Activated B cell treated with CpG ODN at 0.5 μM for 24 hours (primary cell): ENCODE measurements at places on chromosomes 6 and 20.

- DNase-seq, result no peak
Measured at GRCh38 chr20:4060064-4060795, 44.9 kb upstream of the RNF24 start.

GRCh38 chr20:44941120-44941691 lies 19.0 kb downstream of the TOMM34 start:
- DNase-seq, result no peak

GRCh38 chr6:14500809-14501208 lies 383.2 kb downstream of the CD83 start:
- no peak for DNase-seq

DNA sequence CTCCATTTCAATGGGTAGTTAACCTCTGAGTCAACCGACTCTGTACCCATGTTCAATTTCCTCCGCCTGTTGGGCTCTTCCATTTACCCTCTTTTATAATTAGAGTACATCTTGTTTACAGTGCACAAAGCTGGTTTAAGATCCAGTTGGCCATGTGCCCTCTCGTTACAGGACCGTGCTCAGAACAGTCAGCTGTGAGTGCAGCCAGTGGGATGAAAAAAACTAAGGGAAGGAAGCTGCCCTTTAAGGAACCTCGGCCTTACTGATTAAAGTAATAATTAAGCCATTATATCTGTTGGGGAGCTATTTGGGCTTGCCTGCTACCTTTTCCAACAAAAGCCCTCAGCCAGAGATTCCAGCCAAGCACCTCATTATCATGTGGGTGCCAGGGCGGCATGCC lies 68.8 kb downstream of the TMEM170B start:
- no peak for DNase-seq

DNA sequence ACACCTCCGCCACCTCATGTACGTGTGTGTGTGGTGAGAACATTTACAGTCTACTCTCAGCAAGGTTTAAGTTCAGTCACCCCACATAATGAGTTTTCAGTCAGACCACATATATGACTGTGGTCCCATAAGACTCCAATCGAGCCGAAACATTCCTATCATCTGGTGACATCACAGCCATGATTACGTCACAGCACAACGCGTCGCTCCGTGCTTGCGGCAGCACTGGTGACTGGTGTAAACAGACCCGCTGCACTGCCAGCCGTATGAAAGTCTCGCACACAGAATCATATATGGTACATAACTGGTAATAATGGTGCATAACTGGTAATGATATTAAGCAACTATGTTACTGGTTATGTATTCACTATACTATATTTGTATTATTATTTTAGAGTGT lies 150.7 kb downstream of the DLL1 start:
- DNase-seq, result no peak

DNA sequence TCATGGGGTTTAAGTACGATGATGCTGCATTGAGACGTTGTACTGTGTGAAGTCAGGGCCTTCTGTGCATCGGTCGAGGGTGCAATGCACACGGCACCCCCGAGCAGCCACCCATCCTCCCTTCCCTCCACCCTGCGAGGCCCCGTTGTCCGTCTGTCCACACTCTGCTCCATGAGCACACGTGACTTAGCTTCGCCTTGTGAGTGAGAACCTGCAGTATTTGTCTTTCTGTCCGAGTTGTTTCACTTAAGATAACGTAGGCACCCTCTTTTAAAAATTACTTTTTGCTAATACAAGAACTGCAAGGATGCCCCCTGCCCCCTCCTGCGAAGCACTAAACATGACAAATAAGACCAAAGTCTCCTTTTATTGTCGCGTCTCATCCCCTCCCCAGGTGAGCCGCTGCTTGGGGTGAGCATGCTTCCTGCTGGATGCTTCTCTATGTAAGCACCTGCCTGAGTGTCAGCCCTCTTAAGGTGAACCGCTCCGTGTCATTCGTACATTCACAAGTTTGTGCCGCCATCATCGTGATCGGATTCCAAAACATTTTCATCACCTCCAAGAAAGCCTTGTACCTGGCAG lies 3.6 kb upstream of the RBBP8NL start:
- DNase-seq, result no peak

DNA sequence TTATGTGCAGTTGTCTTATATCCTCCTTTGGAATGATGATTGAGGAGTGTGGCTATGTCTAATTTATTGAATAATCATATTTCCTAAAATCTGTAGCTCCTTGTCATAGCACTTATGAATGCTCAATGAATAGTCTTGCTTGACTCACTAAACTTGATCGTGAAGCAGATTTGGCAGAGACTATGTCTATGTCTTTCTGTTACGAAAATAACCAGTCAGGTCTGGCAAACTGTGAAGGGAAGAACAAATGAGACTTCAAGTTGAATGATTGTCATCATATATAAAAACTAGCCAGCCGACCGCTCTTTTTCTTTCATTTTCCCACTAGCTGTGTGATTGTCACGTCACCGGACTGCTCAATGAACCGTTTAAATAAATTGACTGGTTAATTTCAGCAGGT lies 1303.9 kb upstream of the GJE1 start:
- no peak for DNase-seq

GRCh38 chr6:85424981-85425380 lies 24.9 kb upstream of the NT5E start:
- no peak for DNase-seq

DNA sequence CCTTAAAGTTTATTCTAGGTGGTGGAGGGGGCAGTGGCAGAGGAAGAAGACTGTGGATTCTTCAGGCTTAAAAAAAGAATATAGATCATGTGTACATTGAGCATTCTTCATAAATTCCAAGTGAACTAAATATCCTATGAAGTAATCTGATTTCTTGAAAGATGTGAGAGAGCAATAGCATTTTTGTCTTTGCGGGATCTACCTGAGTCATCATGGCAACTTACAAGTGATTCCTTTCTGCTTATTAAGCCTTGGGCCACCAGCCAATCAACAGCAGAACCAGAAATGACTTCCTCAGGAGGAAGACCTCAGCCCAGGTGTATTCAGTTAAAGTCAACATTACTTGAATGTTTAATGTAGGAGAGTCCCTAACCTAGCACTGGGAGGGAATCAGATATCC lies 756.9 kb downstream of the TFAP2A start:
- DNase-seq, result no peak

DNA sequence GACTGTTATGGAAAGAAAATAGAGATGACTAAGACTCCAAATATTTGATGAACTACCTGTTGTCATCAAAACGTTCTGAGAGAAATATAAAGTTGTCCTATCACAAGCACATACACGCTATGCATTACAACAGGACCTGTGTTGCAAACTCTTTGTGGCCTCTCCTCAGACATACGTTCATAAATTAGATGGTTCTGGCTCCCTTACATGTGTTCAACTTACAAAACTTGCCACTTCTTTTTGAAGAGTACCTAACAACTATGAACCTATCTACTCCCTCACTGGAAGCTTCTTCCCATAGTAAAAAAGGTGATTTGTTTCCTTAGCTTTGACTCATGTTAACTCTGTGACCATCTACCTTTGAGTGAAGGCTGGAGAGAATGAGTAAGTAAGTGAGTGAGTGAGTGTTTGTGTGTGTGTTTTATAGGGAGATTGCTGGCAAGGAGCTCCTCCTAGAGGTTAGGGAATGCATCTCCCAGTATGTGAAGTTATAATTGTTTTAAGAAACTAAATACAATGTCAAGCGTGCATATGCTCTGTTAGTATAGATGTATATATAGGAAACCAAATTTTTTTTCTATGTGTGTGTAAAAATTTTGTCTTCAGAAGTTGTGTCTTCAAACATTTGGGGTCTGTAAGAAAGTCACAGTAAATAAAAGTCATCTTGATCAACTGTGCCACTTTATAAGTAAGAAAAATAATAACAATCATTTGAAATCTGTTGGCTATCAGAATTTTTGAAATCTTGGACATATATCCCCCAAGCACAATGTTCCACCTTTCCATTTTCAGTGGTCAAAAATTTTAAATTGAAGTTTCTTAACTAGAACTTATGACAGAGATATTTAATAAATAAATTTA lies 1211.1 kb upstream of the GJE1 start:
- no peak for DNase-seq

DNA sequence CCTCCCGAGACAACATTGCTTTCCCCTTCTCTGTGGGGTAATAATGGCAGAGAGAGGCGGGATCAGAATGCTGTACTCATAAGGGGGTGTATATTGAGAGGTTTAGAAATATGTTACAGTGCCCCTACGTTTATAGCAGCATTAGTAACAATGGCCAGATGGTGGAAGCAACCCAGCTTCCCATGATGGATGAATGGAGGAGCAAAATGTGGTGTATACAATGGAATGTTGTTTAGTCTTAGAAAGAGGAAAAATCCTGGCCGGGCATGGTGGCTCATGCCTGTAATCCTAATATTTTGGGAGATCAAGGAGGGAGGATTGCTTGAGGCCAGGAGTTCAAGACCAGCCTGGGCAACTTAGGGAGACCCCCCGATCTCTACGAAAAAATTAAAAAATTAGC lies 12.9 kb downstream of the BANF2 start:
- no peak for DNase-seq

DNA sequence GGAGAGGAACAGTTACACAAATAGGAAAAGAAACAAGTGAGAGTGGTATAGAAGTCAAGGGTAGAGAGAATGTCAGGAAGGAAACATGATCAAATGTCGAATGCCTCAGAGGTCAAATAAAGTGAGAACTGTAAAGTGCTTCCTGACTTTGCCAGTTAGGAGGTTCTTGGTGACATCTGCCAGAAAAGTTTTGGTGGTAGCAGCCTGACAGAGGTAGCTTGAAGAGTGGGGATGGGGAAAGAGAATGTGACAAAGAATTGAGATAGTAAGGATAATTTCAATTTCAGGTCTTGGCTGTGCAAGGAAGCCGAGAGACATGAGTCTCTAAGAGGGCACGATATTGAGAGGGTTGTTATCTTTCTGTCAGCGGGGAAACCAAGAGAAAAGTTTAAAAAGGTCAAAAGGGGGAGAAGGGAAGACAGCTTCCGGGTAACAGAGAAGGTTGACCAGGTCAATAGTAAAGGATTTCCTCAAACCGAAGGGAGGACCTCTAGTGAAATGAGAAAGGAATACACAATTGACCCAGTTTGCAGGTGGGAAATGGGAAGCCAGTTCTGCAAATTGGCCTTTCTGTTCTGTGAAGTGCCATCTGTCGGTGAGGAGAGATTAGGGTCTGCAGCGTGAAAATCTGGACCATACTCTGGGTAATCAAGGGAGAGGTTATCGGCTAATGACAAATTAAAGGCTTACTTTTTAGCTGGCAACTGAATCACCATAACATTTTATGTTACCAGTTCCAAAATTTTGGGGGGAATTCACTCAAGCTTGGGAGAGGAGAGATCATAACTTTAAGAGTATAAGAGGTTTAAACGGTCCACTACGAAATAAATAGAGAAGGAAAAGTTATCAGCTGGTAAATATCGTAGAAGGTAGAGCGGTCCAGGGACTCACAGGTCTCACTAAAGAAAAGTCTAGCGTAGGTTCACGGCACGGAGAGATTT lies 973 bp upstream of the BRD2 start:
- DNase-seq, result no peak

DNA sequence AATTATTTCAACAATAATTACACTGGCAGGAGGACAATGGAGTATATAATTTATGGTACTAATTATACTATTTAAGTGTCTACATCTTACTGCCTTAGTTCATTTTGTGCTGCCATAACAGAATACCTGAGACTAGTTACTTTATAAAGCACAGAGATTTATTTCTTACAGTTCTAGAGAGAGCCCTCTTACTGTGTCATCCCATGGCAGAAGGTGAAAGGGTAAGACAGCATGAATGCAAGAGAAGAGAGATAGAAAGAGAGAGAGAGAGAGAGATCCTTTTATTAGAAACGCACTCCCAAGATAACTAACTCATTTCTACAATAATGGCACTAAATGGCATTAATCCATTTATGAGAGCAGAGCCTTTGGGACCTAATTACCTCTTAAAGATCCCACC lies 314.7 kb downstream of the EPM2A start:
- no peak for DNase-seq

- no peak for DNase-seq
Measured at GRCh38 chr20:25514195-25514594, 71.1 kb downstream of the NINL start.

DNA sequence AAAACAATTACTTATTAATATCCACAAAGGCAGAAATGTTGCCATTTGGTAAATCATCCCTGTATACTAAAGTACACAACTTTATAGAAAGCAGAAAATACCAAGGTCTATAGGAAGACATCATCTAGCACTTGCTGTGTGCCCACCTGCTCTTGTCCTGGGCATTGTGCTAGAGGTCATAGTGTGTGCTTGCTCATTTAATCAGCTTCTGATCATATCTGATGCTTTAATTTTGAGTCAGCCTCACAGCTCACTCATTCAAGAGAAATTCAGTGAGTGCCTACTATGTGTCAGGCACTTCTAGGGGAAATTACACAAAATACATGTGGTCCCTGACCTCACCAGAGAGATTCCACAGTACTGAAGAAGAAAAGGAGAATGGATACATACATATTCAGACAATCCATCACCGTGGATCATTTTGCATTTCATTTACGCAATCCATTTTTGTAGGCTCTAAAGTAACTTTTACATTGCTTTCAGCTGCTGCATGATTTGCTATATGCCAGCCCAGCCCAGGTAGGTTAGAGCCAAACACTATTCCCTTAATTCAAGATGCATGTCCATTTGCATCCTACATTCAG lies 167.9 kb upstream of the MCHR2 start:
- no peak for DNase-seq
